Substantia nigra (tissue), 51 donors: ENCODE measurements at places on chromosomes 11 and 22.

- DNase-seq = no peak
Measured at GRCh38 chr22:25627271-25627852, 62.9 kb downstream of the GRK3 start.

DNA sequence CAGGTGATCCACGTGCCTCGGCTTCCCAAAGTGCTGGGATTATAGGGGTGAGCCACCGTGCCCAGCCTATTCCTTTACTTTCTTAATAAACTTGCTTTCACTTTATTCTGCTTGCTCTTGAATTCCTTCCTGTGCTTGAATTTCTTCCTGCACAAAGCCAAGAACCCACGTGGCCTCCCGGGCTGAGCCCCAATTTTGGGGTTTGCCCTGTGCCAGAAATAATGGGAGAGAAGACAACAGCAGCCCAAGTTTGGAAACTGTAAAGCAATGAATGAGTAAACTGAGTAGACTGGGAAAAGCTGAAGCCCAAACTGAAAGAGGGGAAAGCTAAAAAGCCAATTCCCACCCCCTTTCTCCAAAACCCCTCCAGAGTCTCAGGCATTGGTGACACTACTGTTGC lies 136.4 kb downstream of the NECTIN1 start:
- DNase-seq = no peak

GRCh38 chr11:120903686-120904085 lies 120.2 kb upstream of the TBCEL start:
- no peak for DNase-seq

DNA sequence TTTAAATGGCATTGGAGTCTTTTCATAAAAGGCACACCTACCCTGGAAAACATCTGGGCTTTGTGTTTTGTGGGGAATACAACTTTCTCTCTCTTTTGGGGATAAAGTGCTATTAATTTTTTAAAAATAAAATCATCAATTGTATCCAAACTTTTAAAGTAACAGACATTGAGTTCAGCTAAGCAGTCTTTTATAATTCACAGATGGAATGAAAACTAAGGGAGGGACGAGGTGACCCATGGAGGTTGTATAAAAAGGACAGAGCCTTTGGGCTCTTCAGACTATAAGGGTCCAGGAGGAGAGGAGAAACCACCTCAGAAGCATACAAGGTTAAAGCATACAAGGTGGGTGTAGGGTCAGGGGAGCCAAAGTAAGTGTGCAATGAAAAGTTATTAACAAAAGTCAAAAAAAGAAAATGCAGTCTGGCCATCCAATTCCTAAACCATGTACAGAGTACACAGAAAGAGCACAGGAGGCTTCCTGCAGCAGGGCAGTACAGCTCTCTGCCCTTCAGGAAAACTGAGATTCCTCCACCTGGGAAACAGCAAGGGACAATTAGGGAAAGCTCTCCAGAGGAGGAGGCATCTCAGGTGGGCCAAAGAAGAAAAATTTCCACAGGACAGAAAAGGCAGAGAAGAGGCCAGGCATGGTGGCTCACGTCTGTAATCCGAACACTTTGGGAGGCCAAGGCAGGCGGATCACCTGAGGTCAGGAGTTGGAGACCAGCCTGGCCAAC lies 10.5 kb downstream of the KLHL22 start:
- no peak for DNase-seq

- DNase-seq = no peak
Measured at GRCh38 chr11:1232883-1233321, 10.0 kb downstream of the MUC5B start.

- DNase-seq = no peak
Measured at GRCh38 chr22:44399906-44400762, 87.4 kb upstream of the SHISAL1 start.

GRCh38 chr11:13669544-13670488 lies 1.3 kb downstream of the FAR1 start:
- no peak for DNase-seq

- no peak for DNase-seq
Measured at GRCh38 chr11:59179121-59179520, 7.2 kb downstream of the DTX4 start.

DNA sequence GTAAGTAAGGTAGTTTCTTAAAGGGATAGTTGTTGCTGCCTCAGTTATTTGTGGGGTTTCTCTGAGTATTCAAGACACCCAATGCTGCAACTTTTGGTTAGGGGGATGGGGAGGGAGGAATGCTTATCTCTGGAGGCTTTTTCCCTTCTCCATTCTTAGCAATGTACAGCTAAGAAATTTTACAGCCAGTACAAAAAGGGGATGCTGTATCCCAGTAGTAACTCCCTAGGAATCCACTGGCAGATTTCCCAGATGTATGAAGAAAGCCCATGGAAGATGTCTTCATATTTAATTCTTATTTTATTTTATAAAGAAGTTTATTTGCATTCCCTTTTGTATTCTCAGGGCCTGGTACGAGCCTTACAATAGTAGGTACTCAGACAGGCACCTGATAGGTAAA lies 154.8 kb downstream of the ENTHD1 start:
- DNase-seq = no peak

GRCh38 chr11:105720096-105720495 lies 110.2 kb downstream of the GRIA4 start:
- DNase-seq = no peak

DNA sequence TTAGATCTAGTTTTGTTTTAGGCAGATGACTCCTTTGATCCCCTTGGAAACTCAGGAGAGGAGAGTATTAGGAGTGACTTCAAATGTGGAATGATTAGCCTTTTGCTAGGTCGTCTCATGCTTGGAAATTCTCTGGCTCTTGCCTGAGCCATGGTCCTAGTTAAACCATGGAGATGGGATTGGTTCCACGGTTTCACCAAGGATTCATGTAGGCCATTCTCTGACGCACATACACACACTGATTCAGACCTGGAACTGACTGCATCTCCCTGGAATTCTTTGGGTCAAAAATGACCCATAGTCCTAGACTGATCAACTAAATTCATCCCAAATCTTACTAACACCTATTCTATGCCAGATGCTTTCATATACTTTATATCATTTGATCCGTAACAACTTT lies 56.5 kb downstream of the POLD3 start:
- no peak for DNase-seq

GRCh38 chr11:43573233-43573632 lies 107.3 kb upstream of the HSD17B12 start:
- DNase-seq = no peak

DNA sequence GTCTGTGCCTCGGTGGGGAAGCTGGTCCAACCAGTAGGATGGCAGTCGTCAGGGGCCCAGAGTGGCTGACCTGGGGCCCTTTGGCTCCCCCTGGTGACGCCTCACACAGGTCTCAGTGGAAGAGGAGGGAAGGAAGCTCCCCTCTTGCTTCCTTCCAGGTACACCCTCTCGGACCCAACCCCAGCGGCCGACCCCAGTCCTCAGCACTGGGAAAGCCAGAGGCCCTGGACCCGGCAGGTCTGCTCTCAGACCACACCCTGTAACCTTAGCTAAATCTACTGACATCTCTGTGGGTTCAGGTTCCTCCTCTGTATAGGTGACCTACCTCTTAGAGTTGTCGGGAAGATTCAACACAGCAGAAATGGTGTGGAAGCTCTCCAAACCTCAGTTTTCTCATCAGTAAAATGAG lies 3.4 kb upstream of the SCUBE1 start:
- peak; percentile 36 for DNase-seq

DNA sequence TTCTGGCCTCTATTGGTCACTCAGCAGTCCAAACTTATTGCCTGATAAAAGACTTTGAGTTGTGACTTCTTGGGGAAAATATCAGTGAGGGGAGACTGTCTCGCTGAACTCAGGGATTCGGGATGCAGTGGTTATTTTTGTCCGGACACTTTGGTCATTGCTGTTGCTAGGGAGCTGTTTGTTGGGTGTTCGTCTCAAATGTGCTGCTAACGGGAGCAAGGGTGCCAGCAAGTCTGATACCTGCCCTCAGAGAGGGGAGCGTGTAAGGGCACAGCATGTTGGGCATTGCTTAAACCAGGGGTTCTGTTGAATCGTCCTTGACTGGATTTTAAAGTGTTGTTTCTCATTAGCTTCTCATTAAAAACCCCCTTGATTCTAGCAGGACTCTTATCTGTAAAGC lies 49.2 kb upstream of the SLC25A18 start:
- DNase-seq = no peak

GRCh38 chr11:31823644-31824331 lies 12.7 kb upstream of the PAX6 start:
- no peak for DNase-seq

GRCh38 chr11:88194990-88195389 lies 19.7 kb upstream of the RAB38 start:
- no peak for DNase-seq

DNA sequence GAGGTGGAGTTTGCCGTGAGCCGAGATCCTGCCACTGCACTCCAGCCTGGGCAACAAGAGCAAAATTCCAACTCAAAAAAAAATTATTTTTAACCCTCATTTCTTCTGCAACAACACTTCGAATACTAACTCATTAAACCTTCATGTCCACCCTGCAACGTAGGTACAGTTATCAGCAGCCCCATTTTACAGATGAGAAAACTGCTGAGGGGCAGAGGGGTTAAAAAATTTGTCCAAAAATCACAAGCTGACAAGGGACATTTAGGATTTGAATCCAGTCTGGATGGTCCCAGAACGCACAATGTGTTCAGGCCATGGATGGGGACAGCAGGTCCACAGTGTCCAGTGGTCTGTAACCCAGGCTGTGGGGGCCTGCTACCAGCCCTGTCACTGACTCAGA lies 29.0 kb downstream of the RHOD start:
- DNase-seq = no peak

- DNase-seq = no peak
Measured at GRCh38 chr11:117643606-117644300, 153.3 kb downstream of the DSCAML1 start.

DNA sequence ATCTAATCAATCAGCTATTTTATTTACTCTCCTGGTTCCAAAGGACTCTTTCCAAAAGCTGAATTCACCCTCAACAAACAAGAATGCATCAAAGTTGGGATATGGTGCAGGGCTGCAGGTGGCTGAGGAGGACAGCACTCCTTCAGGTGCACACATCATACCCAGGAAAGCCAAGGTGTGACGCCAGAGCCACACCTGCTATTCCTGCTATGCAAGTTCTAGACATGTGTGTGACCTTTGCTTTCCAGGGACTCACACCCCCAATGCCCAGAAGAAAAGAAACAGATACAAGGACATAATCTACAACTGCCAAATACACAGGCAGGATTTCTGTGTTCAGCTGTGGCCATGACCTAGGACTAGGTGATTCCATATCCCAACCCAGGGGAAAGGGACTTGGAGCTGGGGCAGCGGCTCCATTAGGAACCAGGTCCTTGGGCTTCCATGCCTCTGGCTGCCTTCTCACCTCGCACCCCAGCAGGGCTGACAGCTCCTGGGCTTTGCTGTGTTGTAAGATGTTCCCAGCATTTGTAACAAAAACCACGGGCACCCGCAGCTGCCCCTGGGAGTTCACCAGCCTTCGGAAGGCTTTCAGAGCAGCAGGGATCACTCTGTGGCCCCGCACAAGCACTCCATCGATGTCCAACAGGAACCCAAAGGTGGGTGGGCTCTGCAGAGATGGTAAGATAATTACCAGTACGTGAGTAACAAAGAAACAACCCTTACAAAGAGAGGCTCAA lies 9.8 kb downstream of the HDHD5 start:
- DNase-seq = no peak

DNA sequence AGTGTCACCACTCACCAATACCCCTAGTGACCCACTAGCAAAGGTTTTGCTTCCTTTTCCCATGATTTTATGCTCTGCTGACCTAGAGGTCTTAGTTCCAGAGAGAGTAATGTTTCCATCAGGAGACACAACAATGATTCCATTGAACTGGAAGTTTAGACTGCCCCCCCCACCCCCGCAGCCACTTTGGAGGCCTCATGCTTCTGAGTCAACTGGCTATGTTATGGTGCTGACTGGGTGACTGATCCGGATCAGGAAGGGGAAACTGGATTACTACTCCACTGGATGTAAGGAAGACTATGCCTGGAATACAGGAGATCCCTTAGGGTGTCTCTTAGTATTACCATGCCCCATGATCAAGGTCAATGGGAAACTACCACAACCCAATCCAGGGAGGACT lies 633.6 kb downstream of the OPCML start:
- DNase-seq = no peak

- DNase-seq = no peak
Measured at GRCh38 chr11:10410844-10411200, 44.2 kb upstream of the AMPD3 start.

DNA sequence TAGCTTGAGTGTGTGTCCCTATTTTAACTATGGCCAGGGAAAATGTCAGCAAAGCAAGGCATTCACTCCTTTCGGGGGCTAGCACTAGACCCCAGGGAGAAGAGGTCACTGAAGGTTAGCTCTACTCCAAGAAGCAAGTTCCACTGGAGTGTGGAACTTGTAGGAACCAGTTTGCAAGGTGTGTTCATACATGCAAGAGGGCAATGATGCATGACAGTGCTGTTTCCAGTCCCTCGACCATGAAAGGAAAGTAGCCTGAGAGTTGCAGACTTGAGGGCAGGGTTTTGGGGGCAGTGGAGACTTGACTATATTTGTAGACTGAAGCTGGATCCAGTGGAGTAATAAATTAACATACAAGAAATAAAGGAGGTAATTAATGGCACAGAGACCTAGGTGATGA lies 21.6 kb upstream of the SLC36A4 start:
- DNase-seq = no peak

DNA sequence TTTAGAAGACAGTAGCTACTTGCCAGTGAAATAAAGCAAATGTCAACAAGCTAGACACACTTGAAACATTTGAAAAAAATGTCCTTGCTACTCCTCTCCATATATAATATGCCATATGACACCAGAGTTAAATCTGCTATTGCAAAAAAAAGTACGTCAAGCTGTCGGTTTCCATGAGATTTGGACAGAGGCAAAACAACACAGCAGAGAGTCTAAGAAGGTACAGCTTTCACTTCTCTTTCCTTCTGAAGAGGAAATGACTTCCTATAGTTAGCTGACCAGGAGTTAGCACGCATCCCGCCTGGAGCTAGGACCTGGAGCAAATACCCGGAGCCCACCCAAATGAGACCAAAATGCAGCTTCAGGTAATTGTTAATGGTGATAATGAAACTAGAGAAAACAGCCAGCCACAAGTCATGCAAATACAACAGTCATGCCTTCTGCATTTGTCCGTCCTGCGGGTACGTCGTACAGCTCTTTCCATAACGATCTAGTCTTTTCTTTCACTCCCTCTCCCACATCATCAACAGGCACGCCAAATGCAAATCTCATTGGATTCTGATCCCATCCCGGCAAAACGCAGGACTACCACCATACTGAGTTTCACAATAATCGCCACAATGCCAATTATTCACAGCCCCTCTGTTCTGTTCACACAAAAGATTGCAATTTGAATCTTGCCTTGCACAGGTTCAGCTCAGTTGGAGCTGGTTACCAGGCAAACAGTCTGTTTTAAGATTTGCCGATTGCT lies 395.0 kb upstream of the CCDC90B start:
- DNase-seq = no peak
